Activated T-helper 1 cell treated with Interleukin-2 at 50 U/mL for 16 hours (primary cell): ENCODE measurements at places on chromosomes 7 and 10.

DNA sequence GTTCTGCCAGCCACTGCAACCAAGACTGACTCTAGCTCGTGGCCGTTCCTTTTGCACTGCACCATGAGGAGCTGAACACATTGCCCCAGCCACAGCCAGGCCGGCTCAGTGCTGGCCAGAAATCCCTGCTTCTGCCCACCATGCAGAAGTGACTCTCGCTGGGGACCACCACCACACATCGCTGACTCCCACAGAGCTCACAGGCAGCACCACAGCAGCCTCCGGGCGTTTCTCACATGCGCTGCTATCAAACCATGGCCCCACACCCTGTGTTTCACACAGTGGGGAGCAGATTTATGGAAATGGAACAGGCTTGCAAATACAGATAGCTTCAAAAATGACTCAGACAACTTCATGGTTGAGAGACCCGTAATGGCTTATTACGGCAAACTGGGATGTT lies 15.4 kb upstream of the SDK1 start:
- DNase-seq = no peak

- DNase-seq = no peak
These were observed 120.5 kb upstream of the KLF14 start for GRCh38 chr7:130854481-130854880.

- DNase-seq = no peak
These were observed 33.7 kb upstream of the CSTF2T start for GRCh38 chr10:51733057-51733456.

DNA sequence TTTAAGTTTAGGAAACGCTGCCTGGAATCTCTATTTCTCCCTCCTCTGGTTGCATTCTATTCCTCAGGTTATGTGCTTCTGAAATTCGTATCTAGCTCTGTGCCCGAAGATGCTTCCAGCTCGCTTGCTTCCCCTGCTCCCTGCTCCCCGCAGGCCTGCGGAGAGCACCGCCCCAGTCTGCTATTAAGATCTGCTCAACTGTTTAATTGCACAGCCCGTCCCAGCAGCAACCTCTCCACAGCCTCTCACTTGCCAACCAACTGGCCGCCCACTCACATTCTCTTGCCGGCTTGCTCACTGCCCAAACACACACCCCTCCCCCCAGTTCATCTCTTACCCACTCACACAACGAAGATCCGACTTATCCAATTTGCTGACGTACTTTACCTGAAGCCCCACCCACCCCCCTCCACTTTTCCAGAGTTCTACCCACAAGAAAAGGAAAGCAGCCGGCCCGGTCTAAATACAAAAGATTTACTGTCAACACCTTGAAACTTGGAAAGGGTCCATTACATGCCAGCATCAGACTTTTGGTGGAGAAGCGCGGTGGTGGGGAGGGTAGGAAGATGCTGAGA lies 167.3 kb upstream of the KLF14 start:
- no peak for DNase-seq

- peak; percentile 40 for DNase-seq
These were observed 44.8 kb upstream of the CDK1 start for GRCh38 chr10:60733517-60733822.

- no peak for DNase-seq
These were observed 255.6 kb upstream of the HABP2 start for GRCh38 chr10:113297226-113297625.

DNA sequence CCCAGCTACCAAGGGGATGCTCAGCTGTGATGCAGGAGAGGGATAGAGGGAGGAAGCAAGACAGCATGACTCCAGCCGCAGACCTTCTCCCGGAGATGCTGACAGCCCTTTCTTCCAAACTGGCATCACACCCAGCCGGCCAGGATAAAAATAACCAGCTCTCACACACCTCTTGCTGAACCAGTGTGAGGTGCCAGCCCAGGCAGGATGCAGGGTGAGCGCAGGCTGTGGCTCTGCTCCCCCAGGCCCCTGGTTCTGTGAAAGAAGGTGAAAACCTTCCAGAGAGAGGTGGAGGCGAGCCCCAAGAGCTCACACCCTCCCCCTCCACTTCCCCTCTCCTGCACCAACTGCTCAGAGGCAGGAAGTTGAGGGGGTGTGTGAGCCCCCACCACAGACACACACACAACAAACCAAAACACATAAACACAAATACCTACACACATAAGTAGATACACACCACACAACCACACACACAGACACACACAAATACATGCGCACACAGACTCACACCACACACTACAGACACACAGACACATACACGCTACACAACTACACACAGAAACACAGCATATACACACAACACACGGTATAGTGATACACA lies 4.0 kb downstream of the GPR15LG start:
- peak; percentile 28 for DNase-seq

DNA sequence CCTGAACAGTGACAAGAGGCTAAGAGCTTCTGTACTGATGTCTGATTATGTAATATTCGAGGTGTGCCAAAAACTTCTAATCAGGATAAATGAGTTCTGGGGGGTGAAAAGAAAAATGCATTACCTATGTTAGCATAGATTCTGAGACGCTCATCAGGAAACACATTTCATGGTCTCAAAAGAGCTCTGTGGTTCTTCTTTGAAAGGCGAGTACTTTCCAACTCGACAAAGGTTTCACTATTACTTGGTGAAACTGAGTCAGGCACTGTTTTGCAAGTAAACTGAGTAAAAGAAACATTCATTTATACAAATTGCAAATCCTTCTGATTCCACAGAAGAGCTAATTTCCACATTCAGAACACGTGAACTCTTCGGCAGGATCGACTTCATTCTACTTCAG lies 523.2 kb downstream of the GATA3 start:
- no peak for DNase-seq

DNA sequence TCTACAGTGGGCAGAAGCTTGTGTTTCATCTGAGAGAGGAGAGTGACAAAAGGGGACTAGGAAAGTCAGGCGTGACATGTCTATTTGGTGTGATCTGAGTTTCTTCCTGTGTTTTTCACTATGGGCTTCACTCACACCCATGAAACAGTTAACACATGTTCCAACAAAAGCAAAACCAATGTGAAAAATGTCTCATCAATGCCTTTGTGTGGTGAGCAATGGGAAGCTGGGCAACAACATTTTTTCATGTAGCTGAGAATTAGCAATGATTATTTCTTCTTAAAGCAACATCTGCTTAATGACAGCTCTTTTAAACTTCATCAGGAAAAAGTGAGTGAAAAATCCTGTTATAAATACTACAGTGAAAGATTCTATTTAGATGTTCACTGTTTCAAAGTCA lies 76.2 kb downstream of the NXPH1 start:
- DNase-seq = no peak

DNA sequence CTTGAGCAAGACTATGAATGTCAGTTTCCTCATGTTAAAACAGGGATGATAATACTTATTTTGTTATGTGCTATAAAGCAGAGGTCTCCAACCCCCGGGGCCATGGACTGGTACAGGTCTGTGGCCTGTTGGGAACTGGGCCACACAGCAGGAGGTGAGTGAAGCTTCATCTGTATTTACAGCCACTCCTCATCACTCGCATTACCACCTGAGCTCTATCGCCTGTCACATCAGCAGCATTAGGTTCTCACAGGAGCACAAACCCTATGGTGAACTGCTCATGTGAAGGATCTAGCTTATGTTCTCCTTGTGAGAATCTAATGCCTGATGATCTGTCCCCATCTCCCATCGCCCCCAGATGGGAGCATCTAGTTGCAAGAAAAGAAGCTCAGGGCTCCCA lies 365.3 kb upstream of the SMIM30 start:
- DNase-seq = no peak

DNA sequence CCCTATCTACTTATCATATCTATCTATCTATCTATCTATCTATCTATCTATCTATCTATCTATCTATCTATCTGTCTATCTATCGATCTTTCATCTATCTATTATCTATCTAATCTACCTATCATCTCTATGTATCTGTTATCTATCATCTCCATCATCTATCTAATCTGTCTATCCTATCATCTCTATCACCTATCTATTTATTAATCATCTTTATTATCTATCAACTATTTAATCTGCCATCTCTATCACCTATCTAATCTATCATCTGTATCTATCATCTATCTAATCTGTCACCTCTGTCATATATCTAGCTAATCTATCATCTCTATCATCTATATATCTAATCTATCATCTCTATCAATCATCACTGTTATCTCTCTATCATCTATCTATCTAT lies 736.3 kb downstream of the TYW1 start:
- DNase-seq = no peak

DNA sequence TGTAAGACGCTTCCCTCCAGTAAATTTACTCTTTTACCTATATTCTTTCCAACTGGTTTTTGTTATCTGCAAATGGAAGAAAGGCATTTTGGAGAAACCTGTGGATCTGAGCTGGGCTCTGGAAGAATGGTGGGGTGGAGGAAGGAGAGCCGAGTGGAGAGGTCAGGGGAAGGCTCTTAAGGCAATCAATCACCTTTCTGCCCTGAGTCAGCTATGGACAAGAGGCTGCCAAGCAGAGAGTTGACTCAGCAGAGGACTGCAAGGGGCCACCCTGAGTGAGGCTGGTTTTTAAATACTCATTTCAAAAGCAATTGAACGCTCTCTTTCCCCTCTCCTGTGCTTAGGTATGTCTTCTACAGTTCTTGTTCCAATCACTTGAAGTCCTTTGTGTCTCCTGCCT lies 81.8 kb downstream of the SPAG6 start:
- no peak for DNase-seq

- no peak for DNase-seq
These were observed 250.3 kb downstream of the STK31 start for GRCh38 chr7:23960361-23960760.

- no peak for DNase-seq
These were observed 192.1 kb downstream of the CELF2 start for GRCh38 chr10:11209830-11210181.

- no peak for DNase-seq
These were observed 52.4 kb upstream of the RHEB start for GRCh38 chr7:151572136-151572535.
